ENCODE measurements at places on chromosomes 13 and 19.

GRCh38 chr19:17932485-17933338 lies at the start of gene CCDC124:
CCDC124 (plus strand) TSS chr19:17933015; CDS start chr19:17936421, 3,406 bp downstream.
- DNase-seq, result peak; percentile 98

GRCh38 chr19:17824339-17824738 lies 3.0 kb upstream of the INSL3 start:
- DNase-seq, result no peak

GRCh38 chr19:3707868-3708206 lies 347 bp upstream of the TJP3 start:
- DNase-seq, result no peak

GRCh38 chr19:38704488-38705026 lies 39.7 kb downstream of the CAPN12 start:
- DNase-seq, result no peak

- DNase-seq, result no peak
Observed at GRCh38 chr13:113098162-113098732, 7.3 kb upstream of the F7 start.

- DNase-seq, result no peak
Observed at GRCh38 chr19:45032421-45032820, 6.4 kb upstream of the CLASRP start.

DNA sequence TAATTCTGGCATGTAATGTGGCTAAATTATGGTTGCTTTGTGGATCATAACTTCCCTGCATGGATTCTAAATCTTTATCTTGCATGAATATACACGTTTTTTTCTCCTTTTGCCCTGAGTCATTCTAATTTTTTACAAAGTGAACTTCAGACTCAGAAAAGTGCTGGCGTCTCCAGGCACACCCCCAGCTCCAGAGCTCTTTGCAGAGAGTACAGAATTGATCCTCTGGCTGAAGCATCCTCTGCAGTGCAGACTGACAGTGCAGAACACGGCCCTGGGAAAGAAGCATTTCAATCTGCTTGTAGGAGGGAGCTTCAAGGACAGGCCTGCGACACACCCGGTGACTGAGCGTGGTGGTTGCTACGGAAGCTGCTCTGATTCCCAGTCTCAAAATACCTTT lies 228.1 kb downstream of the FGF9 start:
- no peak for DNase-seq

DNA sequence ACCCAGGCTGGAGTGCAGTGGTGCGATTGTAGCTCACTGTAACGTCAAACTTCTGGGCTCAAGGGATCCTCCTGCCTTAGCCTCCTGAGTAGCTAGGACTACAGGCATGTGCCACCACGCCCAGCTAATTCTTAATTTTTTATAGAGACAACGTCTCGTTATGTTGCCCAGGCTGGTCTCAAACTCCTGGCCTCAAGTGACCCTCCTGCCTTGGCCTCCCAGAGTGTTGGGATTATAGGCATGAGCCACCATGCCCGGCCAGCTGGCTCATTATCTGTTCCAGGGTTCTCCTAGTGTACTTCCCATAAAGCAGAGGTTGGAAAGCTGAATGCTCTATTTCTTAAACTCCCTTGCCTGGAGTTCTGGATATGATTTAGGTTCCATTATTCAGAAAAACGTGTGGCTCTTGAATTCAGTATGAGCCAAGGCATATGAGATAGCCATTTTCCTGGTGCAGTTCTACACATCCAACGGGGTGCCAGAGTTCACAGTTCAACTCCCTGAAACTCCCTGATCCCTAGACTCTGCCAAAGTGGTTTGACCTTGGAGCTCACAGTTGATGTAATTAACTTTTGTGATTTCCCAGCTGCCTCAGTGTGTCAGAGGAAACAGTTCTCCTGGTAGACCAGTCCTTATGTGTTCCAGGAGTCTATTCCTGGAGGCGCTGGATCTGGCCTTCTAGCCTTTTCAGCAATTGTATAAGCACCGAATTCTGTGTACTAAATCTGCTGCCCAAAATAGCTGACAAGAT lies 21.6 kb downstream of the GPR183 start:
- no peak for DNase-seq
